Germinal center (tissue), 1 donor: ENCODE measurements at places on chromosomes 12 and 14.

DNA sequence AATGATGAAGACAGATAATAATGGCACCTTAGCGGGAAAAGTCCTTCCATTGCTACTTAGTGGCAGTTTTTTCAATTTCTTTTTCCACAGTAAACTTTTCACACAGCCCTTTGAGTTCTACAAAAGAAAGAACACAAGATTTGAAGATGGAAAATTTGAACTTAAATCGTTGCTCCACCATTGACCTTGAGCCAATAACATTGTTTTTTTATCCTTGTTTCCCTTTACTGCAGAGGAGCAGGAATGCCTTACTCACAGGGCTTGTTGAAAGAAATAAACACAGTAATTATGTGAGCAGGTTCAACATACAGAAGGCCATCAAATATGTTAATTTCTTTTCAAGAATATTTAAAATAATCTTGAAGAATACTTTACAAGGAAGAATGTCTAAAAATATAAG is 181.5 kb upstream of the KRR1 start:
- no peak for DNase-seq

DNA sequence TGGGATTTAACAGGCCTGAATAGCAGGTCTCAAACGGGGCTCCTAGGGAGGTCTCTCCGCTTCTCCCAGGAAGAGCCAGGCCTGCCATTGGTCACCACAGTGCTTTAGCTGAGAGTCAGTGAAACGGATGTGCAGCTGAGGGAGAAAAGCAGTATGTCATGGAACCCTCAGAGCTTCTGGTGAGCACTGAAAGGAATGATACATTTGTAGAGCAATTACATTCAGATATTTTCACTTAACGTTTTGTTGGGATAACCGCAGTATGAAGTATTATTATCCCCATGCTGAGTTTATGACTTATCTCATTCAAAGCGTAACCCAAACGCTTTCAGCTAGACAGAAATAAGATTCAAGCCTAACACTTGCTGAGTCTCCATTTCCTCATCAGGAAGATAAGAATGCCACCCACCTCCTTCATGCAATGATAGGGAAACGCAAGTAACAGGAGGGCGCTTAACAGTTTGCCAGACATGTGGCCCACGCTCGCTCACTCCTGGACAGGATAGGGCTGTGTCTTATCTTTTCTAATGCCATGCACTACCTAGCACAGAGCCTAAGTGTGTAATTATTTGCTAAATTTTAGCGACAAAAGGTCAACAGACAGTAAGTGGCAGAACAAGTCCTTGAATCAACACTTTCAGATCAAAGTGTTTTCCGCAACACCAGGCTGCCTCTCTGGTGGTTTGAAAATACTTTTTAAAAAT is 28.2 kb downstream of the DAD1 start:
- DNase-seq = no peak

DNA sequence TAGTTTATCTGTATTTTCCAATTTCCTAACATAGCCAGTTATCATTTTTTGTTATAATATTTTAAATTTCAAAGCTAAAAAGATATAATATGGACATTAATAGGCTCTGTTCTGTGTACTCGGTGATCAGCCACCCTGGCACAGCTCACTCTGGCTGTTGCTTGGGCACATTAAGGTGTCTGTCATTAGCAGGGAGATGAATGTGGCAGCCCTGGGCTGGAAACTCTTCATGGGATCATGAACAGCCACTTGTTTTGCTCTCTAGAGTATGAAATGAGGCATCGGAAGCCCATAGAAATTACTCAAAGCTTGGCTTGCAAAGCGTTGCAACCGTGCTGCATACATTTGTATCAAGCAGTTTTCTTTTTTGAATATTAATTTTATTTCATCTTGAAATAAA is 233.2 kb downstream of the DACT1 start:
- DNase-seq = no peak

DNA sequence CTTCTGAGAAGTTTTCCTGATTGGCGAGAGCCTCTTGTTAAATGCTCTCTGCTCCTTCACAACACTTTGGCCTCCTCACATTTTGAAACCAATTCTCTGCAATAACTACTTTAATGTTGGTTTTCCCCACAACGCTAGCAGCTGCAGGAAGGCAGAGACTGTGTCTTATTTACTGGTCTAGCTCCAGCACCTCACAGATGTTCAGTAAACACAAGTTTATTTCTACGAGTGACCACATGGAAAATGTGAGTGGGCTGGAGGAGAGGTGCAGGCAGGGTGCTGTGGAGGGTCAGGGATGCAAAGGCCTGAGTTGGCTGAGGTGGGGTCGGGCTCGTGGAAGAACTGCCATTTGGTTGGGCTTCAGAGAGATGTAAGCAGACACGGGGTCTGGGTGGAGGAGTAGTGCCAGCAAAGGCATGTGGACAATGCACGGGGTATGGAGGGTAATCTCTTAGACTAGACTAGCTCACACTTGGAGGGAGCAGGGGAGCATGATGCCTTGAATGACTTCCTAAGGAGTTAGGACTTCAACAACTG is 117.4 kb upstream of the RTL1 start:
- DNase-seq = no peak

GRCh38 chr14:22973217-22974032 is 8.9 kb downstream of the AJUBA start:
- peak; percentile 54 for DNase-seq

DNA sequence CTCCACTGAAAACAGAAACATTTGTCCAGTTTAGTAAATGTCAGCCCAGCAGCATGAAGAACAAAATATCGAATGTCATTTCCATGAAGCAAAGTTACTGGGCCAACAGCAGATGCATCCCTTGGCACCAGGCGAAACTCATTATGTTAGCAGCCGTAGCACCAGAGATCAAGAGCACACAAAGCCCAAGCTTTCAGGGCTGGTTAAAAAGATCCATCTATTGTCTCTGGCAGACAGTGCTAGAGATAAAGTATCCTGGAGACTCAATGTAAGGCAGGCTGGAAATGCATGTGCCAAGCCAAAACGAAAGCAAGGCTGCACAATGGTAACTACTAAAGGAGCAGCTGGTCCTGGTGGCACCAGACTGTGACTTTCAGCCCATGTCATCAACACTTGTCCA is 120.3 kb upstream of the PLEKHG7 start:
- DNase-seq = no peak

GRCh38 chr12:122086641-122087285 is 8.2 kb downstream of the MLXIP start:
- no peak for DNase-seq

- DNase-seq = no peak
These were observed 994.5 kb upstream of the FLRT2 start for GRCh38 chr14:84535484-84535883.

DNA sequence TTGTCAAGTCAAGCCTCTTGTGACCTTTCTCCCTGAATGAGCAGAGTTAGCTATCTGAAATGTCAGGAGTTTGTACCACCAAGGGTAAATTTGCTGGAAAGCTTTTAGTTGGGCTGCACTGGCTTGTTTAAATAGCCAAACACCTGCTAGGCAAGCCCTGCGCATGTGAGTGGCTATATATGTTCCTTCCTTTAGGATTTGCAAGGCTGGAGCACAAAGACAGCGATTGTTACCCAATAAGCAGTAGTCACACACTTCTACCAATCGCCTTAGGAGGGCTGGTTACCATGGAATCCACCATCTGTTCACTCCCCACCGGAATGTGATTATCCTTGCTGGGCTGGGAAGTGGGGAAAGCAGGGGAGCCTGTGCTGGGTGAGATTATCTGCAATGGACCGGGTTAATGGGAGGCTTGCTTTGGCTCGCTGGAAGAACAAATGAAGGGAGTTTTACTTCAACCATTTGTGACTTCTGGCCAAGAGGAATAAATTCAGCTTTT is 102.5 kb downstream of the FGD4 start:
- DNase-seq = no peak

GRCh38 chr14:99318091-99318958 is 46.3 kb upstream of the BCL11B start:
- no peak for DNase-seq

DNA sequence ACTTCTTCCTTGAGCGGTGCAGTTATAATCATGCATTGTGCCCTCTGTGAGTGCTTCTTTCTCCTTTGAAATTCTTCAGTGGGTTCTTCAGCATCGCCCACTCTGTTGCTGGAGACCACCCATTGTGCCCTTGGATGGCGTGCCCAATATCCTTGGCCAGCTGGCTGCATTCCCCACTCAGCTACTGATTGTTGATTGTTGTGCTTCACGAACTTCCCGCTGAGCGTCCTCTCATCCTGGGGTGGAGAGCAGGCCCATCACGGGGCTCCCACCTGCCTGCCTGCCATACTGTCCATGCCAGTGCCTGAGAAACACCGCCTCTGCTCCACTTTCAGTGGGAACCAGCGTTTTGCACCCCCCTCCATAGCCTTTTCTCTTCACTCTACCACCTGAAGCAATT is 8.6 kb upstream of the SSTR1 start:
- no peak for DNase-seq

GRCh38 chr12:108768591-108769500 is 37.5 kb upstream of the CORO1C start:
- peak; percentile 74 for DNase-seq

GRCh38 chr14:76083796-76084765 is 67.6 kb upstream of the GPATCH2L start:
- DNase-seq = no peak

DNA sequence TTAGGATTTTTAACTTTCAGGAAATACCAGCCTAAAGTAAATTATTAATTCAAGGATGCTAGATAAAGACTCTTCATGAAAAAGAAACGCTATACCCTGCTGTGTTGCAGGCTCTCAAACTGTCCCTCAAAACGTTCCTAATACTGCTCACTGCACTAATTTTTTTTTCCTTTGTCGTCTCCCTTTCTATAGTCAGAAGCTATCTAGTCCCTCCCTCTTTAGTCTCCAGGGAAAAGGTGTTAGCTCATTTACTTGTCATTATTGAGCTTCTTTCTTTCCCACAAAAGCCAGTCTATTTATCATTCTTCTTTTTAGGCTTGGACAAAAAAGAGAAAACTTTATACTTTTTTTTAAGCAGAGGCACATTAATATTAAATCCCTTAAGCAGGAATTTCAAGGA is 30.3 kb upstream of the INSM2 start:
- DNase-seq = no peak

DNA sequence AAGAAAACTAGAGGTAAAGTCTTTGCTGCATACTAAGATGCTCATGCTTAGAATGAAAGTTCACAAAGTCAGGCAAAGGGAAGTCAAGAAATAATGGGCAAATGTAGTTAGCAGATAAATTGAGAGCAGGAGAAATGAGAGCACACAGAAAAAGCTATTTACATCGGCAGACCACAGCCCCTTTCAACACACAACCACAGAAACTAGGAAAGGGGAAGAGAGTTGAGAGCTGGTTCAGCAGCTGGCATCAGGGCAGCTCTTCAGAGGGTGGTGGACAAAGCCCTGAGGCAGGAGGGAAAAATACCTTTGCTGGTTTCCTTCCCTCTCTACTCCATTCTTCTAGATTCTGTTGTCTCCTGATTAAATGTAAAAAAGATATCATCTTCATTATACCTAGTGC is 95.4 kb upstream of the ANO4 start:
- DNase-seq = no peak

DNA sequence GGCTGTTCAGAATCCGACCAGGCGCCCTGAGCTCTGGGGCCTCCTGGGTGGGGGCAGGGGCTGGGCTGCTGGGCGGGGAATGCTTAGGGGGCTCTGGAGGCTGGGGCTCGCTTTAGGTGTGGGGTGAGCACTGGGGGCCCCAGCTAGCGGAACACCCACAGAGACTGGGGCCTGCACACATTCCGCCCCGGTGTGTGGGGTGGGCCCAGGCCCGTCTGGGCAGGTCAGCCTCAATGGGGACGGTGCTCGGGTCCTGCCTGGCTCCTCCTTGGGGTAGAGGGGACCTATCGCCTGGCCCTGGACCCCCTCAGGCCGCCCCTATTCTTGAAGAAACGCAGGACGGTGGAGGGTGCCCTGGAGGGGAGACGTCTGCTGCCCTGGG is 364.8 kb downstream of the TMEM121 start:
- no peak for DNase-seq

DNA sequence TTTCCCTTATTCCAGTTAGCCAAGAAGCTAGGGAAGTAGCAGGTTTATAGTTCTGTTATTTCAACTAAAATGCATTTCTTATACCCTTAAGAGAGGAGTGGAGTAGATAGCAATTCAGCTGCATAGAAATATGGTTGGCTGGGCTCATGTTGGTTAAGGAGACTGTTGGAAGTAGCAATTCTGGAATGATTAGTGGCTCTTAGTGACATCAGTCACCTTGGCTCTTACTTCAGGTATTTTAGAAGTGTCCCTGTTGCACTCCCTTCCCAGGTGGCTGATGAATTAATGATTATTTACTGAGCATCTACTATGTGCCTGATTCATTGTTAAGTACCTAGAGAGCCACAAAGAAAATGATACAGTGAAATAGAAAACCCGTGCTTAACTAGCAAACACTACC is 128.1 kb downstream of the MGST1 start:
- DNase-seq = no peak

DNA sequence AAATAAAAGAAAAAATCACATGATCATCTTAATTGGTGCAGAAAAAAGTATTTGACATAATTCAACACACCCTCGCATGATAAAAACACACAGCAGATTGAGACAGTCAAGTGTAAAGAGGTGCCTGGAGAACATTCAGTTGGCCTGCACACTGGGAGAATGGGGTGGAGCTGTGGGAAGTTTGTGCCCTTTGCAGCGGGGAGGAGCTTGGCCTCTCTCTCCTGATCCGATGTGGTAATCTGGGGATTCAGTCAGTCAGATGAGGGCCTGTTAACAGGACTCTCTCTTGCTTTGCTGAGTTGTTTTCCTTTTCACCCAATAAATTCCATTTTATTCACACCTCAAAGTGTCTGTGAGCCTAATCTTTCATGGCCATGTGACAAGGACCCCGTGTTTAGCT is 5.9 kb downstream of the SERPINA6 start:
- no peak for DNase-seq

- DNase-seq = no peak
These were observed 44.0 kb upstream of the LRTM2 start for GRCh38 chr12:1776170-1776921.

DNA sequence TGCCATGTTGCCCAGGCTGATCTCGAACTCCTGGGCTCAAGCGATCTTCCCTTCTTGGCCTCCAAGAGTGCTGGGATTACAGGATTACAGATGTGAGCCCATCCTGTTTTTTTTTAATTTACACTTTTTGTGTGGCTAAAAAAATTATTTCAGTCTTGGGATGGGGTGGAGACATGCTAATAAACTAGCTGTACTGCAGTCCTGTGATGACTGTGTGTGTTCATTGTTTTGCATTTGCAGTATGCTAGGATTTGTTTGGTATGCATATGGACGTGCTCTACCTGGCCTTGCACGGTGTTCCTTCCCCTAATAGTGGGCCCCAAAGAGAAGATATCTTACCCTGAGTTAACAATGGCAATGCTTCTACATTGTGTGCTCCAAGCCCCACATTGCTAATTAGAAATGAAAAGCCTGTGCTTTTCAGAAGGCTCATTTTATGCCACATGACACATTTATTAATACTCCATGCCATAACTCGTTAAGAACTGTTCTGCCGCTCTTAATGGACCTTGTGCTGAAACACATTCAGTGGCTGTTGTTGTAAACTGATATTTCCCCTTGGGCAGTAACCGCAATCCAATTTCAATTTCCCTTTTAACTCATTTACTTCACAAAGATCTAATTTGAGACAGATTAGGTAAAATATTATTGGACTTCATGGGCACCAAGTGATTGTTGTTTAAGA is 86.4 kb downstream of the SCN8A start:
- DNase-seq = no peak

- DNase-seq = no peak
These were observed 61.0 kb upstream of the ZDHHC17 start for GRCh38 chr12:76702946-76703345.
